A549 treated with AZD2906 at 1 μM for 4 hours (cell line): ENCODE measurements at places on chromosomes 13 and 19. TPM values are rescaled to one million over a fixed set of nuclear protein-coding genes. Genes with fewer than 3 reads are reported as not detected.

Gene HRC
- total RNA-seq = 0.05 TPM in 1 of 5 replicates, not detected in the others

Gene ERICH4
- not detected in 5 replicates for total RNA-seq

Gene APOE
- 10.6 to 22.1 TPM (median 14.8 TPM) in 5 replicates for total RNA-seq

Gene KIR3DL2
- total RNA-seq = not detected in 5 replicates

Gene SLC27A1
- total RNA-seq = 2.2 to 3.0 TPM (median 2.4 TPM) in 5 replicates

Gene CYP4F8
- total RNA-seq = not detected in 5 replicates

Gene SPPL2B
- total RNA-seq = 13.9 to 24.1 TPM (median 19.9 TPM) in 5 replicates

Gene C13orf42
- total RNA-seq = not detected in 5 replicates

Gene DIAPH3
- 6.2 to 8.8 TPM (median 7.6 TPM) in 5 replicates for total RNA-seq
